ENCODE measurements at places on chromosomes 2 and 18.
A peak's percentile ranks its signal among the peaks of the same experiment; 100 is the strongest.

GRCh38 chr18:55105873-55106272, 146.6 kb upstream of the CCDC68 start:
- DNase-seq: no peak

- DNase-seq: no peak
Measured at GRCh38 chr2:134836986-134837385, 1.4 kb upstream of the ACMSD start.

DNA sequence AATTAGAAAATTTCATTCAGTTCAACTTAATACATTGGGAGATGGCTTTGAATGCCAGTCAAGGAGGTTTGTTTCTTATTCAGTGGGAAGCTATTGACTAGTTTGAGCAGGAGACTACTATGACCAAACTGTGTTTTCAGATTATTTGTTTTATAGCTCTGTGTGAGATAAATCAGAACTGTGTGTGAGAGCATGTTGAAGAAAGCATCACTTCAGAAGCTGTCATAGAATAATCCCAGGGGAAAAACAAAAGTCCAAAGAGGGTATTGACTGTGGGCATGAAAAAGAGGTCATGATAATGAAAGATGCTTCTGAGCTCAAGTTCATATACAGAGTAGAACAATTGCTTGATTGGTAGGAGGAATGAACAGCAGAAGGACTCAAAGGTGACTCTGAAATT, 160.6 kb downstream of the MAP2 start:
- no peak for DNase-seq

- DNase-seq: no peak
Measured at GRCh38 chr2:190965580-190966222, 48.3 kb downstream of the STAT1 start.

- no peak for DNase-seq
Measured at GRCh38 chr2:80348953-80349352, 44.4 kb upstream of the LRRTM1 start.

GRCh38 chr2:147500229-147500628, 344.6 kb upstream of the ACVR2A start:
- DNase-seq: peak; percentile 22

GRCh38 chr2:135709992-135710391, 31.7 kb upstream of the UBXN4 start:
- DNase-seq: peak; percentile 73

GRCh38 chr2:53829273-53829979, 30.3 kb downstream of the GPR75 start:
- DNase-seq: no peak

GRCh38 chr2:733495-733894, 56.3 kb upstream of the TMEM18 start:
- no peak for DNase-seq

GRCh38 chr18:13513481-13513880, 212.9 kb downstream of the FAM210A start:
- no peak for DNase-seq

DNA sequence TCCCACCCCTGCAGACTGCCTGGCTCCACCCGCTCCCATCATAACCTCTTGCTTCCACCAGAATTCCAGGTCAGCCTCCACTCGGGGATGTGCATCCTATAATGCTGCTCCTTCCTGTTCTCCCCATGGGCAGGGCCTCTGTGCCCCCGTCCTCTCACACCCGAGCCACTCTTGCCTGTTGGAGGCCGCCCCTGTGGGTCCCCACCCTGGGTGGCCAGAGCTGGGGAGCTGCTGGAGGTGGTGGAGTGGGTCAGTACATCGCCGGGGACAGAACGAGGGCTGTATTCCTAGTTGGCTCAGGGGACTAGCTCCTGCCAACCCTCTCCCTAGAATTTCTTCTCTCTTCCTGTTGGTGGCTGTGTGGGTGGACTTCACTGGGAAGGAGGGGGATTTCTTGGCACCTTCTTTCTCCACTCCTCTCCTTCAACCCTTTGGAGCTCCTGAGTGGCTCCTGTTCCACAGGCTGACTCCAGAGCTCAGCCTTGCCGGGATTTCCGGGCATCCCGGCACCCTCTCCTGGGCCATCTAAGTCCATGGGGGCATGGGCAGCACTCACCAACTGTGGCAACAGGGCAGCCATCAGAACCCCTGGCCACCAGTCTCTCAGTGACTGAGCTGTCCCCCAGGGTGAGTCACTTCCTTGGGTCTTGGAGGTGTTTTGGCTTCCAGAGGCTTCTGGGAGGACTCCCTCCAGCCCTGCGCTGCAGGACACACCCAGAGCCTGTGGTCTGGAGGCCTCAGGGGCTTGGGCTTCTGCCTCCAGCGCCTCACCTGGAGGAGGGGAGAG, 88.2 kb upstream of the MCFD2 start:
- DNase-seq: no peak

DNA sequence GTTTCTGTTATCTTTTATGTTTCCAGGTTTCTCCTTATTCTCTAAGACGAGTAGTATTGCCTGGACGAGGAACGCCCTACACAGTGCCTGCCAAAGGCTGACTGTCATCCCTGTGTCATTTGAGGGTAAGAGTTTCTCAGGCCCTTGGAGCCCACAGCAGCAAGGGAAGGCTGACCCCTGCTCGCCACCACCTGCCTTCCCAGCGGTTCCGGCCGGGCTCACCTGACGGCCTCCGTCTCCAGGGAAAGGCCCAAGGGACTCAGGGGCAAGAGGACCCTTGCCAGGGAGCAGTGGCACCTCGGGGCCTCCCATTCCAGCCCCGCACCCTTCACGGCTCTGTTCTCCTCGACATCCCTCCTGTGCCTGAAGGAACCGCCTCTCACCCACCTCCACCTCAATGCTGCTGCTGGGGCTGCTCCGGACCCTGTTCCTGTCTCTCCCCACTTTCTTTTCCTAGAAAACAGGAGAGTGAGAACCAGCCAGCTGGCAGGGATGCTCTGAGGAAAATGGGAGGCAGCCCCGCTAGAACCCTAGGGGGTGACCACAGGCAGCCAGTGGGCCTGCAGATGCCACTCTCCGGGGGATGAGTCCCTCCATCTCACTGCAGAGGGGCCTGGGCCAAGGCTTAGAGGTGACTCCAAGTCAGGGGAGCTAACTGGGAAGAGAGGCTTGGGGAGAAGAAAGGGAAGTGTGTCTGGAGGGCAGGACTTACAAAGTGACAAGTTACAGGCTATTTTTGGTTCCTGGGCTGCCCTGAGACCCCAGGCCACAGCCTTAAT, 1.9 kb downstream of the LIMS2 start:
- no peak for DNase-seq

- DNase-seq: no peak
Measured at GRCh38 chr2:57205241-57205640, 841.4 kb upstream of the VRK2 start.

DNA sequence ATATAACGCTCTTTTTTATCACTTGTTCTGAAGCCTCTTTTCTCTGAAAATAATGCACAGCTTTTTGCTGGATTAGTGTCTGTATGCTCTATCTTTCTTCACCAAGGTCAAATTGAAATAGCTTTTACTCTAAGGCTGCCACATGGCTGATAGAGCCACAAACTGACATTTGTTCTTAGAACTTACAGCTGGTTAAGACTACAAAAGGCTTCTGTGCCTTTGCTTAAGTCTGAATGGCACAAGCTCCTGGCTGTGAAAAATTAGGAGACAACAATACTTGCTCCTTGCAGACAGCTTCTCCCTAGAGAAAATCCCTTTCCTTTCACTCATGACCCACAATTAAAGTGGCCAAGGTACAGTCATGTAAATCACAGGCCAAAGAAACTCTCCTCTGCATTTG, 515.3 kb downstream of the DSC3 start:
- DNase-seq: no peak

- no peak for DNase-seq
Measured at GRCh38 chr2:8298783-8299182, 383.1 kb upstream of the ID2 start.

DNA sequence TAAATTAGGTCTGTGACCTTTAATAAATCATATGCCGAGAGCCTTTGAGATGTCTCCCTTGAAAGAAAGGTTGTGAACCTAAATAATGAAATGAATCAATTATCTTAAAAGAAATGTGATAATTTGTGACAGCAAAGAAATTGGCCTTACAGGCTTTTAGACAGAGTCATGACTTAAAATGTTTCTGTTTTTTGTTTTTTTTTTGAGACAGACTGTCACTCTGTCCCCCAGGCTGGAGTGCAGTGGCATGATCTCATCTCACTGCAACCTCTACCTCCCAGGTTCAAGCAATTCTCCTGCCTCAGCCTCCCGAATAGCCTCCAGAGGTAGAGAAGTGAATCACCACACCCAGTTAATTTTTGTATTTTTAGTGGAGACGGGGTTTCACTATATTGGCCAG, 898.0 kb downstream of the CNTNAP5 start:
- DNase-seq: no peak

GRCh38 chr2:194697439-194697838, 959.6 kb upstream of the SLC39A10 start:
- no peak for DNase-seq

GRCh38 chr2:8549942-8550341, 131.9 kb upstream of the ID2 start:
- no peak for DNase-seq

- peak; percentile 84 for DNase-seq
Measured at GRCh38 chr18:22930089-22930713, 2.9 kb upstream of the RBBP8 start.

- no peak for DNase-seq
Measured at GRCh38 chr2:47043891-47044239, 111.2 kb downstream of the STPG4 start.

- DNase-seq: no peak
Measured at GRCh38 chr18:34153711-34154110, 71.0 kb downstream of the NOL4 start.

DNA sequence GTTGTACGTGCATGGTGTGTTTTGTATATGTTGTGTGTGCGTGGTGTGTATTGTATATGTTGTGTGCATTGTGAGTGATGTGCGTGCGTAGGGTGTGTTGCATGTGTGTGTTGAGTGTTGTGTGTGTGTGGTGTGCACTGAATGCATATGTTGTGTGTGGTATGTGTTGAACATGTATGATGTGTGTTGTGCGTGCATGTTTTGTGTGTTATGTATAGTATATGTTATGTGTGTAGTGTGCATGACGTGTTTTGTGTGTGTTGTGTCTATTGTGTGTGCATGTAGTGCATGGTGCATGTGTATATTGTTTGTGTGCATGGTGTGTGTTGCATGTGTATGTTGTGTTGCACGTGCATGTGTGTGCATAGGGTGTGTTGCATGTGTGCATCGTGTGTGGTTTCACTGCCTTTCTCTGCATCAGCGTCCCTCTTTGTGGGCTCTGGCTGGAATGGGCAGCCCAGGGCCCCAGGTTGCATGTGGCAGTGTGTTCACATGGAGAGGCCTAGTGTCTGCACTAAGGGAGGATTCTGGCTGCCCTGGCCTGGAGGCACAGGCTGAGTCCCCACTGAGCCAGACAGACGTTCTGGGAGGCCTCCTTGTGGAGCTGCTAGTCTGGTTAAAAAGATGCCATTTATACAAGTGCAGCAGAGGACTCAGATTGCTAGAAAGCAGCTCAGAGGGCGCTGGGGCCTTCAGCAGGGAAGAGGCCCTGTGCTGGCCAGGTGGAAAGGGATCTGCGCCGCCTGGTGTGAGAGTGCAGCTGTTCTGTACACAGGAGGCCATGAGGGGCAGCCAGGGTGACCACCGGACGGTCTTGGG, 107.2 kb downstream of the FAM168B start:
- DNase-seq: no peak

- no peak for DNase-seq
Measured at GRCh38 chr2:209570194-209570593, 146.3 kb downstream of the MAP2 start.

DNA sequence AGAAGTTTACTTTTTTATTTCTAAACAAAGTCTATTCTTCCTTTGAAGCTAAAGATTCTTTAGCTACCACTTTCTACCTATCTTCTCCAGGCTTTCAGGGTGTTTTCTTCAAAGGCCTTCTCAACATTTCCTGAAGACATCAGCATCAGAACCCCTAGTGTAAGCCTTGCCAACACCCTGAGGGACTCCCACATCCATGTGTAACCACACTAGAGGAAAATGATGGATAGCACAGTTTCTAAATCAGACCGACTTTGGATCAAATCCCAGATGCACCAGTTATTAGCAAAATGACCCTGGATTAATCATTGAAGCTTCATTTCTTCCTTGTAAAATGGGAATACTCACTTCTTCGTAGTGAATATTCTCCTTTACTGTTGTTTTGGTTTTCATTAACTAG, 4.7 kb upstream of the TTN start:
- DNase-seq: no peak

DNA sequence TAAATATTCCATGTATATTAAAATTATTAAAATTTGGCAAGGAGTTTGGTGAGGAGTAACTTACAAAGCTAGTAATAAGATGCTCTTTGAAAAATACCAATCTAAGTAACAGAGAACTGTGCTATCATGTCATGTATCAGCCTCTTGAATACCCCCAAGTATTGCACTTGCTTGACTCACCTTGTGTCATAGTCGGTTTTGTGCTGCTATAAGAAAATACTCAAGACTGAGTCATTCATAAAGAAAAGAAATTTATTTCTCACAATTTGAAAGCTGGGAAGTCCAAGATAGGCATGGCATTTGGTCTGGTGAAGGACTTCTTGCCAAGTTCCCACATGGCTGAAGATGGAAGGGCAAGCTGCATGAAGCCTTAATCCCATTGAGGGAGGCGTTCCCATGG, 179.2 kb downstream of the MEMO1 start:
- DNase-seq: no peak

DNA sequence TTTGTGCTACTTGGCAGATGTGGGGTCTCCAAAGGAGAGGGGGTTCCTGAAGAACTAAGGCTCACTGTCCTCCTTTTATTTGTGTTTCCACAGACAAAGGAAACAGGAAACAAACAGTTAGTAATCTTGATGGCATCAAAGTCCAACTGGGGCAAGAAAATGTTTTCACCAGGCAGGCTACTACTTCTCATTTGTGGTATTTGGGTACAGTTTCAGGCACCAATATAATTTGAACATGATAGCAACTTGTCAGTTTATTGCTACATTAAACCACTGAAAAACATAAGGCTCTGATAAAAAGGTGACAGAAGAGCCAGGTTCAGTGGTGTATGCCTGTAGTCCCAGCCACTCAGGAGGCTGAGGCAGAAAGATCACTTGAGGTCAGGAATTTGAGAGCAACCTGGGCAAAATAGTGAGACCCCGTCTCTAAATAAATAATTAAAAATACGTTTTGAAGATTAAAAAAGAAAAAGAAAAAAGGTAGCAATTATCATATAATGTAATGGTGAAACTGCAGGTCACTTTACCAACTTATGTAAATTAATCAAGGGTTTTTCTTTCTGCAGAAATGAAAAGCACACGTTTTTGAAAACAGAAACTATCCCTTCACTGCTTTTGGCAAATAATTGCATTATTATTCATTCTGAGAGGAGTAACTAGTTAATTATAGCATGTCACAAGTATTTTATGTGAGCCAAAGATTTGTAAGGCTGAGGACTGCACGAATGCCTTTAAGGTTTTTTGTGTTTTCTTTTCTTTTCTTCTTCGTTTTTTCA, 157.5 kb upstream of the CAVIN2 start:
- DNase-seq: no peak

- no peak for DNase-seq
Measured at GRCh38 chr18:49520661-49521145, 33.7 kb upstream of the C18orf32 start.

- DNase-seq: no peak
Measured at GRCh38 chr2:33391529-33392255, 84.8 kb upstream of the RASGRP3 start.

GRCh38 chr2:44324971-44325426, 36.3 kb downstream of the PREPL start:
- no peak for DNase-seq

GRCh38 chr2:80361904-80362303, 57.4 kb upstream of the LRRTM1 start:
- no peak for DNase-seq
